GM13977 (cell line): ENCODE measurements at places on chromosomes 12 and 14.

GRCh38 chr14:100708425-100709288 is 18.0 kb upstream of the DLK1 start:
- DNase-seq = no peak

GRCh38 chr12:52063981-52064649 is 5.7 kb upstream of the ATG101 start:
- no peak for DNase-seq

DNA sequence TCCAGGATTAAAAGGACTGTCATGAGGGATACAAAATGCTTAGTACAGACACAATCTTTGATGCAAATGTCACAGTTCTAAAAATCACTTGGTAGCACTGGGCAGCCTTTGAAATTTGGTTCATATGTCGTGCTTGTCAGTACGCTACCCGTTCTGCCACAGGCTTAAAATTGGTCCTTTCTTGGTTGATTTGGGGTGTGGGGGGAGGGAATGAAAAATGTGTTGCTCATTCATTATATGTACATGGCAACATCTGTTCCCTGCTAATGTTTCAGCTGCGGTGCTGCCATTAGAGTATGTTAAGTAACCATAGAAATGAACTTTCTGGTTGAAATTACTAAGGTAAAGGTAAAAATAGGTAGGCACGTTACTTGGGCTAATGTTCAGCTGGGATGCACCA is 155.4 kb upstream of the ARHGAP5 start:
- no peak for DNase-seq

DNA sequence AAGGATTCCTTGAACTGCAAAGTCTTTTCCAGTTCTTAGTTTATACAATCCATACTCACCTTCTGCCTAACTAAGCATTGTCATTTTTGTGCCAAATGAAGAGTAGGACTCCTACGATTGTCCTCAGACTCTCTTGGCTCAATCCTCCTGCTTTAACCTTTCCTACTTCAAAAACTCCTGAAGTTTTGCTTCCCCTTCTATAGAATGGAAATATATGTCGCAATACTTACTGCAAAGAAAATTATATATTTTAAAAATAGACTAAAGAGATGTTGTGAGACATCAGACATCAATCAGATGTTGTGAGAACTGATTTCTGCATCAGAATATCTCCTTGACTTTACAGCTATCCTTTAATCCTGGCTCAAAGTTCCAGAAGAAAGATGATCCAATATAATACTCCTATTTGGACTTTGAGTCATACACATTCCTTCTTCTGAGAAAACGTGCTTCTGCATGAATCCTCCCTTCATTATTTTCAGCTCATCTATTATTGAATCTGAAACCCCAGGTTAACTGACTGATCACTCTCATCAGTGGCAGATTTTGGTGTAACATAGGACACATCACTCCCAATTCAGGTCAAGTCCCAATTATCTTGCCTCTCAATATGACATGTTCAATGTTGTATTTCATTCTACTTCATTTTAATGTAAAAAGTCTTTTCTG is 48.8 kb downstream of the A2M start:
- no peak for DNase-seq

- DNase-seq = no peak
Measured at GRCh38 chr14:69055999-69056788, 77.1 kb upstream of the ACTN1 start.

- no peak for DNase-seq
Measured at GRCh38 chr12:5784462-5785130, 160.5 kb downstream of the ANO2 start.

GRCh38 chr12:131283191-131283861 is 329.6 kb downstream of the ADGRD1 start:
- DNase-seq = no peak
